ENCODE measurements at places on chromosomes 4 and X.

- no peak for DNase-seq
These were observed 416.6 kb upstream of the MAGEB18 start for GRCh38 chrX:25721564-25721963.

- no peak for DNase-seq
These were observed 241.4 kb upstream of the ARHGAP24 start for GRCh38 chr4:85233516-85233915.

DNA sequence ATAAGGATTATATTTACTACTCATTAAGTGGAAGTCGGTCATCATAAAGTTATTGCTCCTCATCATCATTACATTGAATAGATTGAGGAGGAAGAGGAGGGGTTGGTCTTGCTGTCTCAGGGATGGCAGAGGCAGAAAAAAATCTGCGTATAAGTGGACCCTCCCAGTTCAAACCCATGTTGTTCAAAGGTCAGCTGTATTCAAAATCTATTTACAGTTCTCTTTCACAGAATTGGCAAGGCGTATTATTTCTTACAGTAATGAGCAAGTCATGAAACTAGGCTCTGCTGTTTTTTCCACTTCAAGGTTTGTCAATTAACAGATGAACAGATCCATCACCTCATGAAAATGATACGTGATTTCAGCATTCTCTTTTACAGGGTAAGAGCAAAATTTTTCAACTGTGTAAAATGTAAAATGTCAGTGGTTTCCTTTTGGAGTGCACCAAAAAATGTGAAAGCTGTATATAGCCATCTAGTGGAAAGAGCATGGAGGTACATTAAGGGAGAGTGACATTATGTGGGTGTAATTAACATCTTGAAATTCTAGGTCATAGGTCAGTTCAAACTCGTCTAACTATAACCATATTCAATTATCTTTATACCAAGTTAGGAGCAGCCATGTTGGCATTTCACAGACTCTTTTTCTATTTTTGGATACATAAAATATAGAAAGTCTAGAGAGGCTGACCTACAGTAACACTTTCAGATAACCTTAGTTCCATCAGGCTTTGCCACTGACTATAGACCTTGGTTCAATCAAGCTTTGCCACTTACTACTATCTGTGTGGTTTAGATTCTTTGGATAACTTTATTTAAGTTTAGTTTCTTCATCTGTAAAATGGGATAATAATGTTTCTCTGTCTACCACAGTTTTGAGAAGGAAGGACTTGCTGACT, 30.1 kb downstream of the NEIL3 start:
- DNase-seq, result peak; percentile 41

- DNase-seq, result no peak
These were observed 110.0 kb upstream of the NKX1-1 start for GRCh38 chr4:1516261-1516660.

GRCh38 chr4:98506462-98507132, 151.8 kb downstream of the TSPAN5 start:
- no peak for DNase-seq

DNA sequence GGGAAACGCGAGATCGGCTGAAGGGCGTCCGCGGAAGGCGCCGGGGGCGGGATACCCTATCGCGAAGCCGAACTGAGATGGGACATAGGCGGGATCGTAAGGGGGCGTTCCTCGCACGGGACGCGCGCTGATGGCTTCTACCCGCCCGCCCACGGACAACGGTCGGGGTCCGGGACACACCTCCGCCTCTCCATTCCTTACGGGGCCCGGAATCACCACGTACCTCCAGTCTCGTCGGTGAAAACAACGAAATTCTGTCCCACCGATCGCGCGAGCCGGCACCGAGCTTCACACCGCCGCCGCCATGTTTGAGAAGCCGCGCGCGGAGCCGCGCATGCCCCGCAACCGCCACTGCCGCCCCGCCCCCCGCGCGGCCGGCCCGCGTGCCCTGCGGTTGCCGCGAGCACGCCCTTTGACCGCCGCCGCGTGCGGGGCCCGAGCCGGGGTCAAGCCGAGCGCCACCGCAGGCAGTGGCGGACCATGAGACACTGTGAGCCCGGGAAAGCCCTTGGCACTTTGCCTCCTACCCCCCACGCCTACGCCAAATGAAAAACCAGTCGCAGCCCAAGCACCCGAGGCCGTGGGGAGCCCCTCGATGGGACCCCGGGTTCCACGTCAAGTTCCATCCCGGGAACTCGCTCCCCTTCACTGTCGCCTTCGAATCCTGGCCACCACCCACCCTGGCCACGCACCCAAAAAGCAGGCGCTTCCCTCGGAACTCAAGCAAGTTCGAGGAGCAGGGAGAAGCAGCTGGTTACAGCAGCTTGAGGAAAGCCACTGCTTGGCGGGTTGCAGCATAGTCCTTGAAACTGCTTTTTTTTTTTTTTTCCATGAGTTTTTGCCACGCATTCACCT, at the start of gene SCML2:
SCML2 (minus strand) TSS at position 320 of the 855 bp plus-strand sequence. CDS start 20,617 bp downstream, outside the sequence.
- DNase-seq, result no peak

DNA sequence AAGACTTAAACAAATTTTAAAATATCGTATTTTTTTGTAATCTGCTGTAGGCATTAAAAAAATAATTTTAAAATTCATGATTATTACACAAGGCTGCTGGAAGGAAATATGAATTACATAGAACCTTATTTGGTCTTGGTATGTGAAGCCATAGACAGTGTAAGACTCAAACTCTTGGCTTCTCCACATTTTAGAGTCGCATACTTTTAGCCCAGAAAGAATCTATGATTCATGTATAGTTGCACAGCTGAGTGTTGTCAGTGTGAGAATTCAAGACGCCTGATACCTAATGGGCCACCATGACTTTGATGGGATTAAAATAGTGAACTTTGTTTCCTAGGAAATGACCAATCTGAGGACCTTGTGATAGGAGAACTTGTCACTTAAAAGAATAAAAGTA, 1.4 kb downstream of the INTU start:
- DNase-seq, result peak; percentile 33

DNA sequence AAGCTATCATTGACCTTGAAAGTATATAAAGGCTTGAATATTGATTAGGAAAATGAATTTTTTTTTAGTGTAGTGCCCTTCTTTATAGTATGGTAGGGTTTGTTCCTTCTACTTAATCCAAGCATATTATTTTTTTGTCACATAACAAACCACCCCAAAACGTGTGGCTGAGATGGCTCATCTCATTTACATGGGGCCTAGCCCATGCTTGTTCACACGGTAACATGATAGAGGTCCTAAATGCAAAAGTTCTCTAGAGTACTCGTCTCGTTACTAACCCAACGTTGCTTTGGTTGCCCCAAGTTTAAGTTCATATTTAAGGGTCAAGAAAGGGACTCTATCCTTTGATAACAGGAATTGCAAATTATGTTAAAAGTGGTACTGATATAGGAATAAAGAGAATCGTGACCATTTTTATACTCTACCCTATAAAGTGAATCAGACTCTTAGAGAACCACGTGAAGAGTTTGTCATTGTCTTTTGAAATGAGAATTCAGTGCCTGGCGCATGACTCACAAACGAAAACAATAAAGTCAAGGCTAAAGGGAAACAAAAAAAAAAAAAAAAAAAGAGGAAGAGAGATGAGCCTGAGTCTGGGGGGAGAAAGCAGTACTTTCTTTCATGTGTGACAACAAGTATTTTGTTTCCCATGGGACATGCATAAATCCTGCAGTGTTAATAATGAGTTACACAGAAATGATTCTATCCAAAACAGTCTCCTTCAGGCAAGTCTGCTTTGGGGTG, 402.8 kb upstream of the NWD2 start:
- no peak for DNase-seq

DNA sequence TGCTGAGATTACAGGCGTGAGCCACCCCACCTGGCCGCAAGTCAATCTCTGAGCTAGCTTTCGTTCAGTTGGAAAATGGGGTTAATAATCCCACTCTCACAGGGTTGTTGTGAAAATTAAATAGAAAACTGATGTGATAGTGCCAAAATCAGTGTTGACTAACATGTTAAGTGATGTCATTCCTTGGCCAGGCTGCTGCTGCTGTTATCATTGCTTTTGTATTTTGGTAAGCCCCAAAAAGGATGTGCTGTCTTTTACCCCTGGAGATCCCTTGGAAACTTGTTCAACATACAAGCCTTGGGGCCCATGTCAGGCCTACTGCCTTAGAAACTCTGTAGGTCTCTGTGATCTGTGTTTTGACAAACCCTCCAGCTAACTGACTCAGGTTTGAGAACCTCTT, 106.3 kb downstream of the AFF1 start:
- no peak for DNase-seq

GRCh38 chrX:149365061-149365460, 140.0 kb downstream of the IDS start:
- DNase-seq, result no peak

DNA sequence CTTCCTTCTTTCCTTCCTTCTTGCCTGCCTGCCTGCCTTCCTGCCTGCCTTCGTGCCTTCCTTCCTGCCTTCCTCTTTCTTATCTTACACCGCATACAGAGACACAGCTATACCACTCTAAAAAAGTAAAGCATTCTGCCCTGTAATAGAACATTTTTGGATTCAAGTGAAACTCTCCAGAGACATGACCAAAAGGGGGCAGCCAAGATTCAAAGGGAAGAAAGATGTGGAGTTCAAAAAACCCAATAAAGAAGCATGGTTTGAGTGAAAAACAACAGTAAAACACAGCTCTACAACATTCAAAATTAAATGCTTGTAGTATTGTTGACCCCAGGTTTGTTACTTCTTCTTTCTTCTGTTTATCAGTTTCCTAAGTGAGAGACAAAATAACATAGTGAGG, 914.9 kb upstream of the PCDH7 start:
- no peak for DNase-seq

GRCh38 chr4:10055871-10056270, 34.6 kb upstream of the SLC2A9 start:
- DNase-seq, result no peak

DNA sequence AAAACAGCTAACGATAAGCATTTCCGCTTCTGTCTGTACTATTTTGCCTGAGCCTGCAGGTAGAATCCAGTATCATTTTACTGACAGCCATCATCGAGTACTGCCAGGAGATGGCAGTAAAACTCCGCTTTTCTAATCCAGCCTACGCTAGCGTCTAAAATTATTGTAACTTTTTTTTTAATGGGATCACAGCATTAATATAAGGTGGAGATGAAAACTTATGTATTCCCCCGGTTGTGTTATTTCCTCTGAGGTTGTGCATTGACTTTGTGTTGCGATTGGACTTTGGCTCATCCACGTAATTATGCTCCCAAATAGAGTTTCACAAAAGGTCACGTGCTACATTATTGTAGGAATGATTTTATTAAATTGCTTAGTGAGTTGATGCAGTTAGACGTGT, 248.1 kb downstream of the C4orf33 start:
- no peak for DNase-seq

- DNase-seq, result no peak
These were observed 41.6 kb downstream of the APBB2 start for GRCh38 chr4:41172786-41173185.

DNA sequence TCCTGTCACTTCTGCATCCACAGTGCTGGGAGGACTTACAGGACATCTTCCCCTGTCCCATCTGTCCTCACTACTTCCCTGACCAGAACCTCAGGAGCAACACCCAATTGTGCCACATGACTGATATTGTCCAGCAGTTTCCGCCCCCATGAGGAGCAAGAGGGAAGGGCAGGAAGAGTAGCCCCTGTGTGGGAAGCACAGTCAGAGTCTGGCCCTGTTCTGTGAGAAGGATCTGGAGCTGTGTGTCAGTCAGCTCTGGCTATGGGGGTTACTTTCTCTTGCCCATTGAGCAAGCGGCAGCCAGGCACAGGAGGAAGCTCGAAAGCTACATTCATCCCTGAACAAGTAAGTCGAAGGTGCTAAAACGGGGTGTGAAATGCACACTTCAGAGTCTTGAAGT, 14.8 kb upstream of the TRIM60 start:
- no peak for DNase-seq

DNA sequence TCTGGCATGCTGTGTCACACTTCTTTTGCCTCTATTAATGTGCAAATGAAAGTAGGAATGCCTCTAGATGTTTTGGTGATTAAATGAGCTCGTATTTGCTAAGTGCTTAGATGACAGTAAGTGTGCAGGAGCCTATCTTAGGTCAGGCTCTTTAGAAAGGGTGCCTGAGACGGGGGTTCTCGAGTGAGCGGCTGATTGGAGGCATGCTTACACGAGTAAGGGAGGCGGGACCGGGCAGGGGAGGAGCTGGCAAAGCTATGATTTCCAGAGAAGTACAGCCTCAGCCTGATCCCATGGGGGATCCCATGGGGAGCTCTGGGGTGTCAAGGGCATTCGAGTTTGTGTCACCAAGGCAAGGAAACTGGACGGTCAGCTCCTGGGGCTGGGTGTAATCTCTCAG, 44.8 kb downstream of the CLDN34 start:
- DNase-seq, result no peak

GRCh38 chr4:148434075-148434773, 8.0 kb downstream of the NR3C2 start:
- no peak for DNase-seq

DNA sequence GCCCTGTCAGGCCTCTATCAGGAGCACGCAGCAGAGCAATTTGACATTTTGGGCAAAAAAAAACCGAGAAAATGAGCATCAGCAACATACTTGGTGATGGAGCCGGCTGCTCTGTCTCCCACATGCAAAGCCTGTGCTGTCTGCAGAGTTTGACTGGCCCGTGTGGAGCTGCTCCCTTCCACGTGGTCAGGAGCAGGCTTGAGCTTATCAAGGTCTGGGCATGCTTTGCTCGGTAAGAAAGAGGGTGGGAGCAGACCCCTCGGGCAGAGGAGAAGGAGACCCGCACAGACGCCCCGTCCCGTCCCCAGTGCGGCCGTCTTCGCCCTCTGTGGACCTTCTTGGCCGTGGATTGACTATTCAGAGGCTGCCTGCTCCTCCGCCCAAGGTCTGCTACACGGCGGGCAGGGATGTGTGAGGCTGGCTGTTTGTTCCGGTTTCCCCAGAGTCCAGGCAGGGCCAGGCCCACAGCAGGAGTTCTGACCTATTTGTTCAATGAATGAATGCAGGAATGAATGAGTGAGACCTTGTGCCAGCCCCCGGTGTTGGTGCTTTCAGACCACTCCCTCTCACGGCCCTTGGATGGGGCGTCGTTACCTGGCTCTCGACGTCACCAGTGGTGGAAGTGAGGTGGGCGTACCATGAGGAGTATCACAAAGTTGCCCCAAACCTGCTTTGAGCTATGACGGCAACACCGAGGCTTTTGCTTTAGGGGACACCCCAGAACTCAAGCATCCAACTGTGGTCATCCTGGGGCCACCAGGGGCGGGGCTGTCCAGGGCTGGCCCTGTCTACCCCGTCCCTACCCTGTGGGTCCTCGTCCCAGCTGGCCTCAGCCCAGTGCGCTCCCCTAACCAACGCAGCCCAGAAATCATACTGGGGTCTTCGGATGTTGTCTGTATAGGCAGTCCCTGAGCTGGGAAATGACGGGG, 54.7 kb upstream of the ADRA2C start:
- no peak for DNase-seq

DNA sequence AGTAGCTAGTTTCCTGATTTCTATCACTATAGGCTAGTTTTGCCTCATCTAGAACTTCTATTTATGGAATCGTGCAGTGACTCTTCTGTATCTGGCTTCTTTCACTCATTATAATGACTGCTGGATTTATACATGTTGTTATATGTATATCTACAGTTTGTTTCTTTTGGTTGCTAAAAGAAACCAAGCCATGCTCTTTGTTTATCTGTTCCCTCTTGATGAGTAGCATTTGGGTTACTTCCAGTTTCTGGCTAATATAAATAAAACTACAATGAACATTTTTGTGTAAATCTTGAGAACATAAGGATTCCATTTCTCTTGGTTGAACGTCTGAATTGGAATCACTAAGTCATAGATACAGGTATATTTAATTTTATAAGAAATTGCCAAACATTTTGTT, 73.9 kb downstream of the ARHGAP24 start:
- DNase-seq, result no peak

- DNase-seq, result no peak
These were observed 105.1 kb upstream of the MYOZ2 start for GRCh38 chr4:119030536-119030890.
